ENCODE measurements at places on chromosomes 4 and X. TPM values are rescaled to one million over a fixed set of nuclear protein-coding genes. Genes with fewer than 3 reads are reported as not detected.

The ASB12 gene
- 0.18 TPM for total RNA-seq

The PABPC5 gene
- total RNA-seq: 7.4 TPM

The TREX2 gene
- total RNA-seq: 0.83 TPM

The IL15 gene
- 0.82 TPM for total RNA-seq

DNA sequence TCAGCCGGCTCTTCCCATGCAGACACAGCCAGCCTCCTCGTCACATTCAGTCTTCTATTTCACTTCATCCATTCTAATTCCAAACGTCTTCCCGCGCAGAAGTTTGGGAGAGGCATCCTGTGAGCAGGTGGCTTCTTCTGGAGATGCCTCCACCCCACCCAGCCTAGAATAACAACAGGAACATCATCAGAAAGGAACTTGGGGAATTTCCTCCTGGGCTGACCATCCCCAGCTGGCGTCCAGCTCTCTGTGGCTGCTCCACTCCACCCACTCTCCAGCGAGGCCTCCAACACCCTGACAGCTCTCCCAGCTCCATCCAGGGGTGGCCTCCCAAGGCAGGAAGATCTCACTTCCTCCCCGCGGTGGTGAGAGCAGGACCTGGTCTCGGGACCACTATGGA is 5.5 kb upstream of the C4orf50 start:
- no peak for DNase-seq
- no peak overlapping the region for H3K27ac ChIP-seq
- no peak overlapping the region for H3K4me3 ChIP-seq
- peaks cover 33% of the 10 kb centered on the region for H3K27me3 ChIP-seq
- H3K4me1 ChIP-seq: peaks cover 1% of the 10 kb centered on the region

DNA sequence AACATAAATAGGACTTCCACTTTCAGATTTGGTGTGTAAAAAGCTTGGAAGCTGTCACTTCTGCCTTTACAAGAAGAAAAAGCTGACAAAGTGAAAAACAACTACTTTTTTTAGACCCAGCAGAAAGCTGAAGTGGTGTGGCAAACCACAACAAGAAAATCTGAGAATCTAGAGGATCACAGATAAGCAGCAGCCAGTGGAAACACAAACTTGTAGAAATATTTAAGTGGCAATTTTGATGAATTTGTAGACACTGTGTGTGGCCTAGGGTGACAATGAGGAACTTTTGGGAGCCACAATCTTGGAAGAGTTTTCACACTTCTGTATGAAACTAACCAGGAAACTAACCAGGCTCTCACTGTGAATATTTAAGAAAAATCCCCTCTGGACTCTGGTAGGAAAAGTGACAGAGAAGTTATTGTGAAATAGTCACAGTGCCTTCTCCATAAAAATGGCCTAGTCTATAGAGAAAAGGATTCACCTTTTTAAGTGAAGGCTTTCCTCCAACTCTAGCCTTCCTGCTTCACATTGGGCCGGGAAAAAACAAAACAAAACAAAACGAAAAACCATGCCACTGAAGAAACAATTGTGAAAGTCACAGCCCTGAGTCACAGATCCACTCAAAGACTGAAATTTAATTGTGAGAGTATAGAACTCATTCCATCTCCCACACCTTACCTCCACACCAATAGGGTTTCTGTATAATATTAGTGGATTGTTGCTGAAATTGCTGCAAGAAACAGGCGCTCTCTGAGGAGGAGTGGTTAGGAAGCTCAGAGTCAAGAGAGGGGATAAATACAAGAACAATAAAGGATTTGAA is 26.7 kb upstream of the GUCY1A1 start:
- peaks cover 3% of the 10 kb centered on the region for H3K4me1 ChIP-seq
- no peak overlapping the region for H3K27ac ChIP-seq

DNA sequence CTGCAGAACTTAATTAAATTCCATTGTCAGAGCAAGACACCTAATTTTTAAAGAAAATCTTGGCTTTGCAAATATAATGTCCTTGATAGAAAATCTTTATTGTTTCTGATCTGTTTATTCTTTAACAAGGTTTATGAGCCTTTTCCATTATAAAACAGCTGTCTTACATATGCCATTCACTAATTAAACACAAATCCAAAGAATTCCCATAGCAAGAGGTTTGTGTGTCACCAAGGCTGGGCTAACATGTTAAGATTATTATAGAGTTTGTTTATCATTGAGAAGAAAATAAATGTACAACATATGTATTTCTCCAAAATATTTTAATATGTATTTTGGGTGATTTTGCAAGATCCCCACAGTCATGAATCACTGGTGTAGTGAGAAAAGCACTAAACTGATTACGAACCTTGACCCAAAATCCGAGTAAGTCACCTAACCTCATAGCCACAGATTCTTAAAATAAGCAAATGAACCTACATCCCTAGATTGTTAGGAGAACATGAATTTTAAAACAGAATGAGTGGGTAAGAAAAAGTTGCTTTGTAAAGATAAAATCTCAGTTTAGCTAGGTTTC is 694.8 kb upstream of the INTU start:
- no peaks in the 10 kb centered on the region for H3K36me3 ChIP-seq
- H3K27ac ChIP-seq: no peak overlapping the region
- no peak for DNase-seq
- peaks cover 2% of the 10 kb centered on the region for H3K4me1 ChIP-seq

DNA sequence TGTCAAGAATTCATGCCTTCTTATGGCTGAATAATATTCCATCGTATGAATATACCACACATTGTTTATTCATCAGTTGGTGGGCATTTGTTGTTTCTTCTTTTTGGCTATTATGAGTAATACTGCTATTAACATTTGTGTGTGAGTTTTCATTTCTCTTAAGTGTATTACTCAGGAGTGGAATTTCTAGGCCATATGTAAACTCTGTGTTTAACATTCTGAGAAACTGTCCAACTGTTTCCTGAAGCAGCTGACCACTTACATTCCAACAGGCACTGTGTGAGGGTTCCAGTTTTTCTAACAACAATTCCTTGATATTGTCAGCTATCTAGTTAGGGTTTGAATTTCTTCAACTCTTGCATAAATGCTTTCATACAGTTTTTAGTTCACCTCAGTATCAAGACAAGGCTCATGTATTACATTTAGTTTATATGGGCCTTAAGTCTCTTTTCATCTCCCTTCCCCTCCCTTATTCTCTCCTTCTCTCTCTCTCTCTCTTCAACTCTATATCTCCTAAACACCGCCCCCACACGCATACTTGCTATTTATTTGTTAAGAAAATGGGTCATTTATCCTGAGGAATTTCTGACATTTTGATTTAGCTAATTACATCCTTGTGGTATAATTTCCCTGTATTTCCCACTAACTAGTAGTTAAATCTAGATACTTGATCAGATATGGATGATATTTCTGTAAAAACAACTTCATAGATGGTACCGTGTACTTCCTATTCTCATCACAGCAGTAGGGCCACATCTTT is 77.4 kb downstream of the WDR19 start:
- H3K27ac ChIP-seq: no peak overlapping the region
- peaks cover 10% of the 10 kb centered on the region for H3K4me1 ChIP-seq
- H3K27me3 ChIP-seq: no peaks in the 10 kb centered on the region
- no peak for DNase-seq

GRCh38 chr4:35325908-35326453 is 918.3 kb downstream of the ARAP2 start:
- H3K27ac ChIP-seq: no peak overlapping the region
- DNase-seq: no peak
- no peaks in the 10 kb centered on the region for H3K36me3 ChIP-seq
- H3K27me3 ChIP-seq: no peaks in the 10 kb centered on the region
- H3K4me1 ChIP-seq: no peaks in the 10 kb centered on the region

- H3K4me3 ChIP-seq: no peak overlapping the region
- H3K4me1 ChIP-seq: no peaks in the 10 kb centered on the region
- no peaks in the 10 kb centered on the region for H3K36me3 ChIP-seq
- no peaks in the 10 kb centered on the region for H3K27me3 ChIP-seq
Measured at GRCh38 chrX:26203561-26203960, 11.3 kb downstream of the MAGEB6 start.

DNA sequence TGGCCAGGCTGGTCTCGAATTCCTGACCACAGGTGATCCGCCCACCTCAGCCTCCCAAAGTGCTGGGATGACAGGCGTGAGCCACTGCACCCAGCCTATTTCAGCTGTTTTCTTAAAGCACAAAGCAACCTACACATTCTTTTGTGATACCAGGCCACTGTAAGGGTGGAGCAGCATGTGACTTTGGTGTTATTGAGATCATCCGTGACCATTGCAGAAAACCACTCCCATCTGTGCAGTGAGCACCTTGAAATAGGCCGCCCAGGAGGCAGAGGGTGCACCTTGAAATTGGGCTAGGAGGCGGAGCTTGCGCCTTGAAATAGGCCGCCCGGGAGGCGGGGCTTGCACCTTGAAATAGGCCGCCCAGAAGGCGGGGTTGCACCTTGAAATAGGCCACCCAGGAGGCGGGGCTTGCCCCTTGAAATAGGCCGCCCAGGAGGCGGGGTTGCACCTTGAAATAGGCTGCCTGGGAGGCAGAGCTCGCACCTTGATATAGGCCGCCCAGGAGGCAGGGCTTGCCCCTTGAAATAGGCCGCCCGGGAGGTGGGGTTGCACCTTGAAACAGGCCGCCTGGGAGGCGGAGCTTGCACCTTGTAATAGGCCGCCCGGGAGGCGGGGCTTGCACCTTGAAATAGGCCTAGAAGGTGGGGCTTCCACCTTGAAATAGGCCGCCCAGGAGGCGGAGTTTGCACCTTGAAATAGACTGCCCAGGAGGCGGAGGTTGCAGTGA is 9.0 kb upstream of the SLC25A6 start:
- H3K4me3 ChIP-seq: no peak overlapping the region
- no peak for DNase-seq
- H3K36me3 ChIP-seq: peaks cover 2% of the 10 kb centered on the region
- no peaks in the 10 kb centered on the region for H3K27me3 ChIP-seq

GRCh38 chr4:168139336-168139735 is 47.0 kb downstream of the ANXA10 start:
- H3K36me3 ChIP-seq: no peaks in the 10 kb centered on the region
- DNase-seq: no peak
- no peaks in the 10 kb centered on the region for H3K4me1 ChIP-seq
- H3K27ac ChIP-seq: no peak overlapping the region
- no peak overlapping the region for H3K4me3 ChIP-seq
- no peaks in the 10 kb centered on the region for H3K27me3 ChIP-seq

DNA sequence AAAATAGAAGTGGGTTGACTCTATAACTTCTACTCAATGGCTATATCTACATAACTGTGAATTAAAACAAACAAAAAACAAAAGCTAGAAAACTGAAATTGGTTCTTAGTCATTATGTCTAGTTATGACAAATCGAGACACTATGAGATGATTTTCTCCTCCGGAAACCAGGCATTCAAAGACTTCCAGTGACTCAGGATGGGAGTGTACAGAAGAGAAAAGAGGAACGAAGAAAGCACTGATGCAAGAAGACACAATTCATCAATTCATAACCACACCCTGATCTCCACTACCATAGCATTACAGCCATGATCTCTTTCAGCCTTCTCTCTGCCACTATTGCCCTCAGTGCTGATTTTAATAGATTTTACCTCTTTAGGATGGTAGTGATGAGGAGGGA is 253.6 kb downstream of the CBLL2 start:
- H3K27ac ChIP-seq: no peak overlapping the region
- no peak for DNase-seq
- no peaks in the 10 kb centered on the region for H3K4me1 ChIP-seq
- H3K4me3 ChIP-seq: no peak overlapping the region

- no peak overlapping the region for H3K27ac ChIP-seq
- H3K27me3 ChIP-seq: no peaks in the 10 kb centered on the region
- no peak overlapping the region for H3K4me3 ChIP-seq
- no peak for DNase-seq
Measured at GRCh38 chr4:134327274-134328122, 125.9 kb upstream of the PABPC4L start.

GRCh38 chrX:20445109-20445508 is 178.4 kb upstream of the RPS6KA3 start:
- H3K36me3 ChIP-seq: no peaks in the 10 kb centered on the region
- no peaks in the 10 kb centered on the region for H3K27me3 ChIP-seq
- no peak for DNase-seq
- H3K27ac ChIP-seq: no peak overlapping the region

DNA sequence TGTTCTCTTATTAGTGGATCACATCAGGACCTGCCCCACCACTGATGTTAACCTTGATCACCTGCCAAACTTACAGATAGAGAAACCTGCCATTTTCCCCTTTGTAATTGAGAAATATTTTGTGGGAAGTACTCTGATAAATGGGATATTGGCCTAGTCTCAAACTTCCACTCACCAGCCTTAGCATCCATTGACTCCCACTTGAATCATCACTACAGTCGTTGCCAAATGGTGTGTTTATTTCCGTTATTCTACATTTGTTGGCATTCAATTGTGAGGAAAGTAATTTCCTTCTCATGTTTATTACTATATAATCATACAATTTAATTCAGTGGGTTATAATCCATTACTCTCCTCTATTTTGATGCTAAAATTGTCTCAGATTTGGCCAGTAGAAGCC is 156.4 kb upstream of the CXCL13 start:
- no peaks in the 10 kb centered on the region for H3K4me1 ChIP-seq
- H3K4me3 ChIP-seq: no peak overlapping the region
- H3K36me3 ChIP-seq: no peaks in the 10 kb centered on the region
- H3K27ac ChIP-seq: no peak overlapping the region

DNA sequence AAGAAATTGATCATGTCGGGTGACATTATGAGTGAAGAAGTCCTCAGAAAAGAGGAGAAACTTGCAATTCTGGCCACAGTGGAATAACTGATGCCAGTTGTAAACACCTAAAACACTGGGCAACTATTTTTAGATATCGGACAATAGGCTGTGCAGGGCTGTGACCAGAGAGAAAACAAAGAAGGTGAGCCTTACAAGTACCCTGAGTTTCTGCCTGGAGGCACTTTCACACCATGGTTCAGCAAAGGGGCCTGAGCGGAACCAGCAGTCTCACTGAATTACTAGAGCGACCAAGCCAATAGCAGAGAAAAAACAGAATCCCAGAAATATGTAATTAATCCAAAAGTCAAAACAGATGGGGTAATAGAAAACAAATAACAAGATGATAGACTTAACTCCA is 11.2 kb downstream of the IRAK1 start:
- H3K36me3 ChIP-seq: peaks cover 16% of the 10 kb centered on the region
- no peak overlapping the region for H3K27ac ChIP-seq
- H3K4me1 ChIP-seq: no peaks in the 10 kb centered on the region

- H3K36me3 ChIP-seq: no peaks in the 10 kb centered on the region
- no peak overlapping the region for H3K4me3 ChIP-seq
- H3K27me3 ChIP-seq: no peaks in the 10 kb centered on the region
Measured at GRCh38 chr4:8197521-8197920, 1.6 kb upstream of the SH3TC1 start.

DNA sequence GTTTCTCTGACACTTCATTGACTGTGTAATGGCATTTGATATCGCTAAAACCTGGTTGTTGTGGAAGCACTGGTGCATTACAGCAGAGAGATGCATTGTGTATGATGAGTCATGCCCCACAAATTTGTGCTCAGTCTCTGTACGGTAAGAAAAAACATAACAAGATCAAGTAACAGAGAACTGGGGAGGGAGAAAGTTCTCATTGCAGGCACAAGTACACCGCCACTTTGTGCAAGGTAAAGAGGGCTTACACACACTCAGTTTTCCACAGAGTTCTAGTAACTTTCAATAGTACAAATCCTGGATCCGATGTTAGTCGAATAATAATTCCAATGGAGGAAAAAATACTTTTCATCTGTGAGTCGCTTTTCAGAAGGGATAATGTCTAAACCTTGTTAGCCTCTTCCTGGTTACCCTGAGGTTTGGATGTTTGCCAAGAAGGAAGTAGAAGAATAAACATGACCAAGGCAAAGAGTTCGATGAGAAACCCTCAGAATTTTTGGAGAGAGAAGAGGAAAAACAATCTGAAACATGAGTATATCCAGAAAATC is 512.5 kb upstream of the SLIT2 start:
- no peaks in the 10 kb centered on the region for H3K27me3 ChIP-seq
- peaks cover under 1% of the 10 kb centered on the region for H3K36me3 ChIP-seq
- DNase-seq: no peak
- H3K4me3 ChIP-seq: peak overlapping the region; percentile 25

All from mesothelial cell of epicardium (in vitro differentiated cells).